Uterus (tissue), 4 donors: ENCODE measurements at places on chromosomes 5 and 9. TPM values are rescaled to one million over a fixed set of nuclear protein-coding genes. Genes with fewer than 3 reads are reported as not detected.

- DNase-seq = no peak
Observed at GRCh38 chr9:16833296-16833835, 37.1 kb downstream of the BNC2 start.

- DNase-seq = no peak
Observed at GRCh38 chr9:128713411-128713780, 10.5 kb downstream of the ZDHHC12 start.

DNA sequence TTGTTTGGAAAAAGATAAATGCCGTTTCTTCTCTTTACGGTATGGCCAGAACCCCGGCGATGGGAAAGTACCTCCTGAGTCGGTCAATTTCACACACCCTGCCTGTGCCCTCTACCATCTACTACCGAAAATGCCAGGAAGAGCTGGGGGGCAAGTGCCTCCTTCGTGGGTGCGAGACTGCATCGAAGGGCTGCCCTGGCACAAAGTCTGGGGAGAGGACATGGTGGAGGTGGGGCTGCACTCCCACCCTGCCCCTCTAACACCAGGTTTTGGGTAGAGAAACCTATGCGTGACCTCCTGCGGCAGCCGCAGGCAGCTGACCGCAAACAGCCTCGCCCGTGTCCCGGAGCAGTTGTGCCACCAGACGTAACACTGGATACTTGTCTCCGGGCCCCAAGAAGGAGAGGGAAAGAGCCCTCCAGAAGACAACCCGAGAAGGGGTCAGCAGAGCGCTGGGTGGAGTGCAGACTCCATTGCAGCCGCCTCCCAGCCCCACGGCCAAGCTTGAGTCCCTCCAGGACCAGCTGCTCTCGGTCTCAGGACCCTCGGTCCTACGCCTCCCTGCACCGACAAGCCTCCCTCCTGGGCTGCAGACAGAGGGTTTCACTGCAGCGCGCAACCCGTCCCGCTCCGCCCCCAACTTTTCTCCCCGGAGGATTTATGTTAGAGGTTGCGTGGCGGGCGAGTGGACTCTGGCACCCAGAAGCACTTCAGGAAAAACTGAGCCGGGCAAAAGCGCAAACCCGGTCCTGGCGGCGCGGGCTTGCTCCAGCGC is 823 bp upstream of the PRDM6 start:
- DNase-seq = no peak

DNA sequence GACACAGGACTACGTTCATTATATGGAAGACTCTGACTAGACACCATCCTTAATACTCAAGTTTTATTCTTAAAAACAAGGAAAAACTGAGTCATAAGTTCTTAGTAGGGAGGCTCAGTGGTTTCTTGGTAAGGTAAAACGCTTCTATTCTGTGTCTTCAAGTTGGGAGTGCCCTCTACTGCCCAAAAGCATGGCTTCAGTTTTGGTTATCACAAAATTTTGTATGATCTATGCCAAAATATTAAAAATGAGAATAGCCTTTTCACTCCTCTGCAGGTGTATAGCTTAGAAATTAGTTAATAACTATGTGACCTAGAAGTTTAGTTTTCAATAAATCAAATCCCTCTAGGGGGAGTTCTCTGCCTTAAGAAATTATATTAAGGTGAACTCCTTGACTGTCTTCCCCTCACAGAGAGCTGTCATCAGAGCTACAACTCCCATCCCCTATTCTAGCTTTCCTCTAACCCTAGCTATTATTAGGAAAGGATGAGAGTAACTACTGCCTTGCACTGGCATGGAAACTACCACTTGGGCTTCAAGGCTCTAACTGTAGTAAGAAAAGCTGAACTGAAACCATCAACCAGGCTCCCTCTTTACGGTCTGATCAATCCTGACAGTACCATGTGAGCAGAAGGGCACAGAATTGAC is 189.7 kb downstream of the GNAQ start:
- DNase-seq = no peak

Gene AGXT2
- total RNA-seq = not detected

GRCh38 chr9:87189006-87189405 is 241.7 kb upstream of the GAS1 start:
- DNase-seq = no peak

Gene TMEM250
- total RNA-seq = 14.7 TPM

GRCh38 chr9:8282535-8282934 is 483.0 kb upstream of the DMAC1 start:
- no peak for DNase-seq

- no peak for DNase-seq
Observed at GRCh38 chr5:1471240-1471853, 26.1 kb upstream of the SLC6A3 start.

Gene FGF18
- 3.0 TPM for total RNA-seq

GRCh38 chr9:90658181-90658580 is 15.6 kb upstream of the DIRAS2 start:
- DNase-seq = no peak
